ENCODE measurements at places on chromosomes 13 and 19.

GRCh38 chr19:50925734-50926133 lies 14.5 kb upstream of the KLK4 start:
- no peak for DNase-seq

DNA sequence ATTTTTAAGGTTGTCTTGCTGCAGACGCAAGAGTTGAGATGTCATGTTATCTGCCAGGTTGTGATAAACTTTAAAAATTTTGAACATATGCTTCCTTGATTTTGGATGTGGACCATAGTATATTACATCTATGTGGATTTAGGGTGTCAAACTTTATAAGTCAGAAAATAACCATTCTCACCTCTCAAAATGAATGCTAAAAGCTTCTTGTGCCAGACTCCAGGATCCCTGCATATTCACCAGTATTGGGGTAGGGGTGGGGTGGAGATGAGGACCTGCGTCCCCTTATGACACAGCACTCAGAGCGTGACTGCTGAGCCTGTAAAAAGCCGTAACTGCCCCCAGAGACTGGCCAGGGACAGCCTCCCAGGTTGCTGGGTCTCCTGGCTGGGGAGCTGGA lies 524.4 kb downstream of the LMO7 start:
- DNase-seq: no peak

DNA sequence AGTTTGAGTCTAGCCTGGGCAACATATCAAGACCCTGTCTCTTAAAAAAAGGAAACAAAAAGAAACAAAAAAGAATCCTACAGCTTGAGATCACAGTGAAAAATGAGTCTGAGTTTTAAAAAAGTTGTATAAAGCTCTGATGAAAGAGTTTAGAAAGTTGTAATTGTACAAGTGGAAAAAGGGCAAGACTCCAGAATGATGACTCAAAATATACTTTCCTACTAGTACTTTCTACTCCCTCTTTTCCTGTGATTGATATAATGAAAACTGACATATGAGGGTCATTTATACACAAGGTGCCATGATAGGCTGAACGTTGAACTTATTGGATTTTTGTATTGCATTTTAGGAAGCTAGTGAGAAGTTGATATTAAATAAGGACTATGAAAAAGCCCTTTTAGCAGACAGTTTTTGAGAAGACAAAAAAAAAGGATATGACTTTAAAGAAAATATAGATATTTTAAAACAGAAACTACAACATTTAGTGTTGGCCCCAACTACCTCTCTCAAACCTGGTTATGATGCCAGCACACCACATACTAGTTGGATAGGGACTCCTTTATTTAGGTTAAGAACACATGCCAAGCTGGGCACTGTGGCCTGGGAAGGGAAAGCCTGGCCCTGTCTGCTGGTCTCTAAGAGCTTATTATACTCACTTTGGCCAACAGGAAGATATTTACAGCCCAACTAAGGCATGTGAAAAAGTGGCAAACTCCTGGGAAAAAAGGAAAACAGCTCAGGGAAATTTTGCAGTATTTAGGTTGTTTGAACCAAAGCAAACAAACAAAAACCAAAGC lies 116.6 kb downstream of the KL start:
- DNase-seq: no peak

- no peak for DNase-seq
Observed at GRCh38 chr13:70034286-70034685, 73.3 kb upstream of the ATXN8OS start.

GRCh38 chr13:108276060-108276459 lies 6.5 kb downstream of the TNFSF13B start:
- no peak for DNase-seq

GRCh38 chr19:10998666-10999065 lies 37.8 kb downstream of the SMARCA4 start:
- DNase-seq: no peak

- DNase-seq: peak; percentile 97
Observed at GRCh38 chr19:48926909-48927308, 6.6 kb upstream of the DHDH start.

DNA sequence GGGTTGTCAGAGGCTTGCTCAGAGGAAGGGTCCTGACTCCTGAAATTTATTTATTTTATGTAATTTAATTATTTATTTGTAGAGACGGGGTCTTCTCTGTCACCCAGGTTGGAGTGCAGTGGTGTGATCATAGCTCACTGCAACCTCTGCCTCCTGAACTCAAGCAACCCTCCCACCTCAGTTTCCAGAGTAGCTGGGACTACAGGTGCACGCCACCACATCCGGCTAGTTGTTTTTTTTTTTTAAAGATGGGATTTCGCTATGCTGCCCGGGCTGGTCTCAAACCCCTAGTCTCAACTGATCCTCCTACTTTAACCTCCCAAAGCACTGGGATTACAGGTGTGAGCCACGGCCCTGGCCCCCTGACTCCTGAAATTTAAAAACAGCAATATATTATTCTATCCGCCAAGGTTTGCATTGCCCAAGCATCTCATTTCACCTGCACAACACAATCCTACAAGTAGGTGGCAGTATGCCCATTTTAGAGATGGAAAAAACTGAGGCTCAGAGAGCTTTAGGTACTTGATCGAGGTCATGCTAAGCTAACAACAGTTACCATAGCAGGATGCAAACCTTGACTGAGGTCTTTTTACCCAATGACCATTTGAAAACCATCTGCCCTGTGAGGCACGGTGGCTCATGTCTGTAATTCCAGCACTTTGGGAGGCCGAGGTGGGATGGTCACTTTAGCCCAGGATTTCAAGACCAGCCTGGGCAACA lies 18.1 kb downstream of the ARHGEF18 start:
- peak; percentile 30 for DNase-seq

- DNase-seq: no peak
Observed at GRCh38 chr19:33211794-33212435, 13.7 kb downstream of the SLC7A10 start.

- DNase-seq: no peak
Observed at GRCh38 chr13:48322294-48322693, 18.7 kb downstream of the RB1 start.

DNA sequence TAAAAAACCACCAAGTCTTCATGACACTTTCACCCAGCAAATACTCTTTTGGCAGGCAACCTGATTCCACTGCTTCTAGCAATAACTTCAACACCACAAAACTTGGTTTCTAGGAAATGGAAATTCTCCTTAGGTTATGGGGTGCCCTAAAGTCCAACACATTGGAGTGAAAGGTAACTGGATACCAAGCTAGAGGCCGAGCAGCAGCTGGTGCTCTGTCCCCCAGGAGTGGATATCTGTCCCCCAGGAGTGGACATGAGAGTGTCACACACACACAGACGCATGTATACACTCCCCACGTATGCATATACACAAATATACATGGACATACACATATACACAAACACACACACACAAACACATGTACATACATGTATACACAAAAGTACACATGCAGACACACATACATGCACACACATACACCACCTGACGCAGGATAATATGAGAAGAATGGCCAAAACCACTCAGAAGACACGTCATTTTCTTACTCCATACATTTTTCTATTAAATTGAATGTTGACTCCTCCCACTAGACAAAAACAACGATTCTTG lies 50.8 kb downstream of the RFX2 start:
- no peak for DNase-seq

DNA sequence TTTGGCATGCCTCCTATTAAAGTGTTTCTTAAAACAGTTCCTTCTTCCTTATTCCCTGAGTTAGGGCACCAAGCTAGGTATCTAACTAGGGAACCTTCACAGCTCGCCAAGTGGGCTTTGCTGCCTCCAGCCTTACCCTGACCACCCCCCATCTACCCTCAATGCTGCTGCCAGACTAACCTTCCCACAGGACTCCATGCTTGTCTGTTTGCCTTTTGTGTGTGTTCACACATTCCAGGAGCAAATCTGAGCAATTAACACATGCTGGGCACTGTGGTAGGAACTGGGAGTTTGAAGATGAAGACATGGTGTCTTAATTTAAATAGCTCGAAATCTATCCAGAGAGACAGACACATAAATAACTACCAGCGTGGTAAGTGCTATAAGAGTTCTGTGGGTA lies 185.2 kb downstream of the MZT1 start:
- DNase-seq: no peak

DNA sequence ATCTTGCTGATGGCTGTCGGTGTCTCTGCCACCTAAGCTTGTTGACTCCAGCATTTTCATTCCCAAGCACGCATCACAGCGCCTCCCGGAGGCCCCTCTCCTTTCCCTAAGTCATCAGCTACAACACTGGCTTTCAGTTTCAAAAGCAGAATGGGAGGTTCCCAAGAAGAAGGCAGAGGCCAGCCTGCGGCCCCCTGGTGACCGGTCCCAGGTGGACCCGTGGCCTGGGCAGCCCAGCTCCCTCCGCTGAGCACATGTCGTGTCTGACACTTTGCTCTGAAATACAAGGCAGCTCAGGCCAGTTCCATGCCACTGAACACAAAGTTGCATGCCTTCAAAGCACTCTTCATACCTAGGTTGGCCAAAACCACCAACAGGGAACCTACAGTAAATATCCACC lies 8.5 kb downstream of the MLLT1 start:
- DNase-seq: no peak

GRCh38 chr19:46718157-46718933 lies 1.4 kb upstream of the PRKD2 start:
- DNase-seq: no peak

DNA sequence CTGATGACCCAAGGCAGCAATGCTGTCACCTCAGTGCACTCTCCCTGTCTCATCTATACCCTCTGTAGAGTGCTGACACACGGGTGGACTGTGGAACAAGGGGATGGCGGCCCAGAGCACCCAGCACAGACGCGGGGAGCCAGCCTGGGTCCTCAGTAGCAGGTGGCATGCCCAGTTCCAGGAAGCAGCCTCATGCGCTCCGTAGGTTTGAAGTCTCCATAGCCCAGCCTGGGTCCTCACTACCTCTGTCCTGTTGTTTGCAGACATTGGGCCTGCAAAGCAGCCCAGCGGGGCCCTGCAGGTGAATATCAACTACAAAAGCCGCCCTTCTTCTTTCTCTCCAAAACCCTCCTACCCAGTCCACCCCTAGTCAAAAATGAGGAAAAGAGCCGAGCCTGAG lies 5.0 kb upstream of the SLC7A9 start:
- DNase-seq: no peak

DNA sequence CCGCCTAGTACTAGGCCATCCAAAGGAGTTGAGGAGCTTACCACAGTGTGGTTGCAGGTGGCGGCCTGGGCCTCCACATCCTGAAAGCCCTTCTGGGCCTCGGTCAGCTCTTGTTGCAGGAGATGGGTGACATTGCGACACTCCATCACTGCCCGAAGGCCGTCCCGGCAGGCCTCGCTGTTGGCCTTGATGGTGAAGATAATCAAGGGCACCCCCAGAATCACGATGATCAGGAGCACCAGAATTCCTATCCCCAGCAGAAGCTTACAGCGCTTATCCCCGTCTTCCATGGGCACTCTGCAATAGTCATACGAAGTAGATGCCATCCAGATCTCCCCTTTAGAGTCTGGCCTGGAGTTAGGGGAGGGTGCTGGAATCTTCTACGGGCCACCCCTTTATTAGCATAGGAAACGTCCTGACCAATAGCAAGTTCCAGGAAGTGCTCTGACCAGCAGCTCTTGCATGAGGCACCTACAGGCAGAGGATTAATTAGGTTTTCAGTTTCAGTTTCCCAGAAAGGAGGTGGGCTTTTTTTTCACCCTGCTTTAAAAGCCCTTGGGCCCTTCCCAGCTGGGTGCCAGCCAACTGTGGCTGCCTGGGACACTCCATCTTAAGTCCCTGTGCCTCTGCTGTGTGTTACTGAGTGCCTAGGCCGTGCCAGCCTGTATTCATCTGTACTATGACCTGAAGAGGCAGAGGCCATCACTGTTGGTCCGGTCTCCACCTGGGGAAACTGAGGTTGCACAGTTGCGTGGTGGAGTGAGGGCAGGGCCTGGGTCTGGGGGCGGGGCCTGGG lies at the start of gene BST2:
BST2 (minus strand) TSS at position 381 of the 796 bp plus-strand sequence; CDS start at position 326, 55 bp downstream.
- peak; percentile 98 for DNase-seq

- no peak for DNase-seq
Observed at GRCh38 chr19:7544626-7545025, 9.1 kb downstream of the PNPLA6 start.

DNA sequence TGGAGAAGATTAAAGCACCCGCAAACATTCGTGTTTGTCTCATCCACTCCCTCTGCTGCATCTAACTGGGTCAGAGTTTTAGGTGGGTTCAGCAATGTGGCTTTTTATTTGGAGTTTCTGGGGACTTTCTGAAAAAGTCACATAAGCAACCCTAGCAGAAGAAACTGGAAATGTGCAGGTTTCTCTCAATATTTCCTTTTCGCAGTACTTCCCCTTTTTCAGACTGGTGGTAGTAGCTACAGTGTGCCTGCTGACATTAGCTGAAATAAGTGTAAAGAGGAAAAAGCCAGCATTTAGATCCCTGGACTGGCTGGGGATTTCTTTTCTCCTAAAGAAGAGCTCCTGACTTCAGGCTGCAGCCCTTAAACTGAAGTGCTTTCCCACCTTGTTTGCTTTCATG lies 15.9 kb upstream of the OLFM4 start:
- no peak for DNase-seq

GRCh38 chr19:9406798-9407352 lies 28.5 kb downstream of the ZNF266 start:
- peak; percentile 81 for DNase-seq

DNA sequence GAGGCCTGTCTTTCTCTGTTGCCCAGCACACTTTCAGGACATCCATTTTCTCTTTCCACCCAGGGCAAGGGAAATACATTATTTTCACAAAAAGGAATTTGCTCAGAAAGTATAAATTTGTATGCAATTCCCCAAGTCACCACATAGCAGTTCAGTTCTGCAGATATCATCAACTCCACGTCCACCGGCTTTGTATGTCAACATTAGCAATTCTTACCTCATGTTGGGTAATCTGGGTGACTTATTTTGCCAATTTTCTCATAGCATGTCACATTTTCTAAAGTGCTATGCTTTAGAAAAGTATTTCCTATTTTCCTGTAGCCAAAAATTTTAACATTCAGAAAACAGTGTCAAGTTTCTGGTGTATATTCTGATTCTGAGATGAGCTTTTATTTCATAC lies 501.8 kb downstream of the EFNB2 start:
- DNase-seq: no peak

DNA sequence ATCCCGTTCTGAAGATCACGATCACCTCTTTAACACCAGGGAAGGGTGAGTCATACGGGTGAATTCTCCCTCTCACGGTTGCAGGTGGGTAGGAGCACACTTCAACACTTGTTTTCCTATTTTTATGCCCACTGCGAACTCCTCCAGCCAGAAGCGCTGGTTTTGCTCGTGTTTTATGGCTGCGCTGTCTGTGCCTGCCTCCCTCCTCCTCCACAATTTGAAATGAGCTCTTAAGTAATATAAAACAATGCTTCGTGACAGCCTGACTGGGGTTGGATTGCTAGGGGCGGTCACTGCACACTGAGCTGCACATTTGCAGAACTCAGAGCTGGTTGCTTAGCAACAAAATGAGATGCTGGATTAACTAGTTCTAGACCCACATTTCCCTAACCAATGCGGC lies 12.9 kb downstream of the CCDC70 start:
- DNase-seq: no peak

DNA sequence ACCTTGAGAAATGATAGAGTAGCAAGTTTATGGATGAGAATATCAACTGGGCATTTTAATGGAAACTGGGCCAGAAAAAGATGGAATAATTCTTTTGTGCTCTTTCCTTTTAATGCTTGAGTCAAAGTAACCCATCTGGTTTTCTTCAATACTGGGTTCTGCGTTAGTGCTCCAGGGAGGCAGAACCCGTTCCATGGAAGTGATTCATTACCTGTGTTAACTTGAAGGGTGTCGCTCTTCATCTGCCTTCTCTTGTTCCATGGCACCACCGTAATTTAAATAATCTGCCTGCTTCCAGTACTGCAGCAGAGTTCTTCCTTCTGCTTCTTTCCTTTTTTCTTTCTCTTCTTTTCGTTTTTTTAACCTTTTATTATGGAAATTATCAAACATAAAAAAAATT lies 14.7 kb upstream of the USP12 start:
- DNase-seq: no peak
